ENCODE measurements at places on chromosomes 11 and 22.

GRCh38 chr11:122779047-122779629 is 59.2 kb upstream of the CRTAM start:
- no peak for DNase-seq

DNA sequence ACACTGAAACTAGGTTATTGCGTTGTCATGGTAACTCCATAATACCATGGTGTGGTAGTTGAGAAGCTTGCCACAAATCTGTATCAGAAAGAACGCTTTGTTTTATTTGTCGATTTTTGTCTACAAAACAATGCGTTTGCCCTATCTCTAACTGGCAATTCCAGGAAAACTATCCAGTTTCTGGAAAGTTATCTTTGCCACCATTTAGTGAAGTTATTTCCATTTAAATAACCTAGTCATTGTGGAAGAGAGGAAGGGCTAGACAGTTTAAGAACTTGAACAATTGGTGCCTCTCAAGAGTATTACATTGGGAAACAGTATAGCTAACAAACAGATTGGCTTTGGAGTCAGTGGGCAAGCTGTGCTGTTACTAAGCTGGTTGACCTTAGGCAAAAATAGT is 7.9 kb downstream of the HSD17B12 start:
- no peak for DNase-seq

- DNase-seq = no peak
These were observed 2.4 kb upstream of the SCGB2A2 start for GRCh38 chr11:62267576-62267975.

- no peak for DNase-seq
These were observed 3.1 kb downstream of the CYB561A3 start for GRCh38 chr11:61358566-61358965.
